ENCODE measurements at places on chromosomes 13 and 19.

DNA sequence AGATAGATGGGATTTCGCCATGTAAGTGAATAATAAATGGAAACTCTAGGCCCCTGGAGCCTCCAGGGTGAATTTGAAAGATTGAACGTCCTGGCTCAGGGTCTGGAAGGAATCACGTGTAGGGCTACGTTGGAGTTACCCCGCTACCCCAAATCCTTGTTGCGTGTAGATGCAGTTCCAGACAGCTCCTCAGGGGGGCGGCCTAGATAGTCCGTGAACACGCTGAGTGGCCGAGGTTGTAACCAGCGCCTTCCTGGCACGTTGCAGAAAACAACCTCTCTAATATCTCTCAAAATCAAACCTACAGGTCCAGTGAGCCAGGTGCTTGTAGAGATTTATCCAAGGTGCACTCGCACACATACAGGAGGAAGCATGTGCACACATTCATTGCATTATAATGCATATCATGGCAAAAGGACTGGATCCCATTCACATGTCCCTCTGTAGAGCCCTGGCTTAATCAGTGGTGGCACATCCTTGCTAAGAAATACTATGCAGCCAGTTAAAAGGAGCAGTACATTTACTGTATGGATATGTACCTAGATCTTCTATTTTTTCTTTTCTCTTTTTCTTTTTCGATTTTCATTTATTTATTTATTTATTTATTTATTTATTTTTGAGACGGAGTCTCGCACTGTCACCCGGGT lies 2.5 kb upstream of the KEAP1 start:
- peak; percentile 81 for DNase-seq

- no peak for DNase-seq
Measured at GRCh38 chr19:51572410-51572809, 1.3 kb downstream of the ZNF175 start.

DNA sequence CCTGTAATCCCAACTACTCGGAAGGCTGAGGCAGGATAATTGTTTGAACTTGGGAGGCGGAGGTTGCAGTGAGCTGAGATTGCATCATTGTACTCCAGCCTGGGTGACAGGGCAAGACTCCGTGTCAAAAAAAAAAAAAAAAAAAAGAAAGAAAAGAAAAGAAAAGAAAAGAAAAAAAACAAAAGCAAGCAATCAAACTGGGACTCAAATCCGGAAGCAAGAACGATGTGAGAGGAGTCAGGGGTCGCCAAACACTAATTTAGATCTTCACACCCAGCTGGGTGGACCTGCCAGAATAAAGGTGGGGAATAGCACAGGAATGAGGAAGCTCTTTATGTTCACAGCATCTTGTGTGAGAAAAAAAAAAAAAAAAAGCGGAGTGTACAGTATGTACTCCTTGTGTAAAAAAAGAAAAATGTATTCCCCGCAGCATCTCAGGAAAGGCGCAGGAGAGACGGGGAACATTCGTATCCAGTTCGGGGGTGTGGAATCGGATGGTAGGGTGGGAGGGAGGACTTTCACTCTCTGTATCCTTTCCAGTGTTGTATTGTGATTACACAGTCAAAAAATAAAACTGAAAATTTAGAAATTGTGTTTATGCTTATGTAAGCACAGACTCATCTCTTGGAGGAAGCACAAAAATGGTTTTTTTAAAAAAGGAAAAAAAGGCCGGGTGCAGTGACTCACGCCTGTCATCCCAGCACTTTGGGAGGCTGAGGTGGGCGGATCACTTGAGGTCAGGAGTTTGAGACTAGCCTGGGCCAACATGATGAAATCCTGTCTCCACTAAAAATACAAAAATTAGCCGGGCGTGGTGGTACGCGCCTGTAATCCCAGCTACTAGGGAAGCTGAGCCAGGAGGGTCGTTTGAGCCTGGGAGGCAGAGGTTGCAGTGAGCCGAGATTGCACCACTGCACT lies 7.6 kb downstream of the DNAJB1 start:
- no peak for DNase-seq

DNA sequence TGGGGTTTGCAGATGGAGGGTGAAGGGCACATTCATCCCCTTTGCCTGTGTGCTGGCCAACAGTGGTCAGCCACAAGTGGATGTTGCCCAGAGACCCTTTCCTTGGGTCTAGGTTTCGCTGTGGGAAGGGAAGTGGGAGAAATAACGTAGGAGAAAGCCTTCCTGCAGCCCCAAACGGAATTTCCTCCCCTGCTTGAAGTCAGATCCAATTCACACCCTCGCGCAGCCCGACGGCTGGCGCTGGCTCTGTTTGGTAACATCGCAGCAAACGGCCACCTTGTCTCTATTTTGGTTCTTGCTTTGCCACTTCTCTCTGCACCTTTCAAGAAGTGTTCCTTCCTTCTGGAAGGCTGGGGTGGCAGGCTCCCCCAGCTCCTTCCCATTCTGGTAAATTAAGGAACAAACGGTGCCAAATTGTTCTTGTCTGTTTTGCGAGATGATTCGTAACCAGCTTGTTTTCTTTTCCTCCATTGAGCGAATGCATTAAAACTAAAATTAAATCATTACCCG lies 45.4 kb downstream of the CHST8 start:
- no peak for DNase-seq

- DNase-seq, result no peak
Measured at GRCh38 chr13:40613914-40614313, 52.5 kb downstream of the FOXO1 start.

- DNase-seq, result no peak
Measured at GRCh38 chr19:5558101-5558621, 9.6 kb downstream of the TINCR start.

GRCh38 chr19:12956446-12957388 lies at the start of gene GADD45GIP1:
GADD45GIP1 (minus strand) TSS chr19:12957223; CDS start chr19:12957212, 11 bp downstream.
- DNase-seq, result peak; percentile 78

- DNase-seq, result no peak
Measured at GRCh38 chr19:33398361-33399060, 25.0 kb downstream of the CEBPG start.

DNA sequence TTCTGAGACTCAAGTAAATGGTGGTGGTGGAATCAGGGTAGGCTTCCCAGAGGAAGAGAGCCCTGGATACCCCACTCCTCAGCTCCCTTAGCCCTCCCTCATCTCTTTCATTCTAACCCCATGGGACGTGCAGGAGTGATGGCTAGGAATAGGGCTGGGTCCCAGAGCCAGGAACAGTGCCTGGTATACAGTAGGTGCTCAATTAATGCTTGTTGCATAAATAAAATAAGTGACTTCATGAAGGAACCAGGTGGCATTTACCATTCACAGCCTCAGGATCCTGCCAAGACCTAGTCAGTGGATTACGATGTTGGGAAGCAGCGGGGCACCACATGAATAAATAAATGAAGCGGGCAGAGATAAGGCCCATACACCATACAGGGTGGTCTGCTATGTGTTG lies 3.9 kb downstream of the UNC13A start:
- DNase-seq, result no peak

GRCh38 chr13:33236021-33236420 lies 49.5 kb downstream of the STARD13 start:
- no peak for DNase-seq

DNA sequence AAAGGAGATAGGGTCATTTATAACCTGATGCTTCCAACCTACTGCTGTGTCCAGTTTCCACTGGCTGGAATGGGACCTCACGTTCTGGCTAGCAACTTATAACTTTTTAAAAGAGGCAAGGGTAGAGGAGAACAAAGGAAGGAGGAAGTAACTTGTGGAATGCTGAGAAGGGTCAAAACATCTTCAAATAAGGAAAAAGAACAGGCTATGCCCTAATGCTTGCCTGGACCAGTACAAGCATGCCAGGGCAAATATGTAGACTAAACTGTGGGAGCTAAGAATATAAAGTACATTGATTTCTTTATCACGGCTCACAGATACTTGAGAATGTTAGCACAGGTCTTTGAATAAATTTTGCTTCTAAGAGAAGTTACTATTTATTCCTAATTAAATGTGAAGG lies 1.5 kb upstream of the ZNF561 start:
- no peak for DNase-seq

DNA sequence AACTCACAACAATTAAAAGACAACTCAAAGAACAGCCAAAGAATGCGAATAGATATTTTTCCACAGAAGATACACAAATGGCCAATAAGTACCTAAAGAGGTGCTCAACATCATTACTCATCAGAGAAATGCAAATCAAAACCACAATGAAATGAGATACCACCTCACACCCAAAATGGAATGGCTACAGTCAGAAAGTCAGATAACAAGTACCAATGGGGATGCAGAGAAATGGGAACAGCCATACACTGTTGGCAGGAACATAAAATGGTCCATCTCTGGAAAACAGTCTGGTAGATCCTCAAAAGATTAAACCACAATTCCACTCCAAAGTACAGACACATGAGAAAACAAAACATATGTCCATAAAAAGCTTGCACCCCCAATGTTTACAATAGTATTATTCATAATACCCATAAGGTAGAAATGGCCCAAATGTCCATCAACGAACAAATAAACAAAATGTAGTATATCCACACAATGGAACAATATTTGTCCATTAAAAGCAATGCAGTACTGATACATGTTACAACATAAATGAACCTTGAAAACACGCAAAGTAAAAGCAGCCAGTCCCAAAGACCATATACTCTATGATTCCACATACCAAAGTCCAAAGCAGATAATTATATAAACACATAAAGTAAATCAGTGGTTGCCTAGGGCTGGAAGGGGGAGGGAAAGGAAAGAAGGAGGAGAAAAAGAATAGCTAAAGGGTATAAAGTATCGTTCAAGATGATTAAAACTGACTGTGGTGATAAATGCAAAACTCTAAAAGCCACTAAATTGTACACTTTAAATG lies 19.6 kb downstream of the USP12 start:
- DNase-seq, result no peak

DNA sequence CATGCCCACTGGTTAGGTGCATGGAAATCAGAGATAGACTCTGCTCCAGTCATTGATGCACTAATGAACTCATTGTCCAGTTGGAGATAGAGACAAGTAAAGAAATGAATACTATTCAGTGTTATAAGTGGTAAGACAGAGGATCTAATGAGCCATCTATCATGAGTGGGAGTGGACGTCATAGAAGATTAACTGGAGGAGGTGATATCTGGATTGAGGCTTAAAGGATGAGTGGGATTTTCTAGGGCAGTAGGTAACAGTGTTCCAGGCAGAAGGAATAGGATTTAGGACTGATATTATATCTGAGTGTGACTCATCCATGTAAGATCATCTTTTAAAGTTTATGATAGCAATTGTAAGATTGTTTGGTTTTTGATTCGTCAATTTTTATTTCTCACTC lies 152.2 kb upstream of the CSNK1A1L start:
- no peak for DNase-seq

DNA sequence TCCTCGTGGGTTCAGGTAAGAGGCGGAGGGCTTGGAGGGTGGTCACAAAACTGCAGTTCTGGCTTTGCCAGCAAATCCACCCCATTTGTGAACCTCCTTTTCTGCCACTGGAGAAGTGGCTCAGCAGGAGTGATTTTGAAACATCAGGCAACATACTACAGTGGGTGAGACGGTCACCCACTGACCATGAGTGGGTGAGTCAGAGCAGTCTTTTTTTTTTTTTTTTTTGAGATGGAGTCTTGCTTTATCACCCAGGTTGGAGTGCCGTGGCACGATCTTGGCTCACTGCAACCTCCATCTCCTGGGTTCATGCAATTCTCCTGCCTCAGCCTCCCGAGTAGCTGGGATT lies 3.0 kb downstream of the TOMM40 start:
- DNase-seq, result no peak

DNA sequence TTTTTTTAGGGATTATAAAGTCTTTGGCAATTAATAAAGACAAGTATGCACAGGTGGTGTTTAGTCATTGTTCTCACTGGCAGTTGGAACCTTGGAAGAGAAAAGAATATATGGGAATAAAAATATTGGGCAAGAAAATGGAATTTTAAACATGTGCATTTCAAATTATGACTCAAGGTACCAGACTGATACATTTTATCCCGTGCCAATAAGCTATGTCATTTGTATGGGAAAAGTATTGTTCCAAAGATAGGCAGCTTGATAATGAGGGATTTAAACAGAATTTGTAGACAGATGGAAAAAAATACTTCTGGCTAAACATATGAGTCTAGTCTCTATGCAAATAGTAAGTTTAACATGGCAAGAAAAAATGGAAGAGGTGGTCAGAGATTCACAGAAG lies 169.5 kb upstream of the UFM1 start:
- DNase-seq, result no peak

GRCh38 chr13:58207501-58207900 lies 576.0 kb downstream of the PCDH17 start:
- DNase-seq, result no peak

DNA sequence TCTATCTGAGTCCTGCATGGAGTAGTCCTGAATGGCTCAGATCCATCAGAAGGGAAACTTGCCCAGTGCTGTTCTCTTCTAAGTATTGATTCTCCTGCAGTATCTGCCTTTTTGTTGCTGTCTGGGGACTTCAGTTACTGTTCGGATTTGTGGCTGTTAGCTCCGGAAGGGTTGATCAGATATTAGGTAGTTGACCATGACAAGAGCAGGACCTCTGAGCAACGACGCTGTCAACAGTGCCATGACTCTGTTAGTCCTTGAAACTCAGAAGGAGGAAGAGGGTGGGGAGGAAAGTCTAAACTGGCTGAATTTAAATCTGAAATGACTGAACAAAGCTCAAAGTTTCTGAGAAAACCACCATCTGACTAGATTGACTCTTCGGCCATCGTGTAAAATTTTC lies 42.2 kb downstream of the CCNE1 start:
- DNase-seq, result no peak

GRCh38 chr19:39834287-39834841 lies 402 bp upstream of the DYRK1B start:
- DNase-seq, result no peak

- DNase-seq, result no peak
Measured at GRCh38 chr13:111630406-111630805, 310.0 kb downstream of the TEX29 start.

DNA sequence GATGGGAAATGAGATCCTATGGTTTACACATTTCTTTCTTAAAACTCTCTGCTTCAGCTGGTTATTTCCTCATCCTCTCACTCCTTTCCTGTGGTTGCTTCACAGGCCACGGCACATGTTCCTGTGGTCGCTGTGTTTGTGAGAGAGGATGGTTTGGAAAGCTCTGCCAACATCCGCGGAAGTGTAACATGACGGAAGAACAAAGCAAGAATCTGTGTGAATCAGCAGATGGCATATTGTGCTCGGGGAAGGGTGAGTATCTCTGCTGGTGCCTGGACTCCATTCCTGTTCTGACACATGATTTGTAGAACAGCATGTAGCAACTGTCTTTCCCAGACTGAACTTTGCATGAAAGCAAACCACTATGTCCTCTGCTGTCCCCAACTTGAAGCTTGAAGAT lies 254.2 kb downstream of the ITGBL1 start:
- no peak for DNase-seq

DNA sequence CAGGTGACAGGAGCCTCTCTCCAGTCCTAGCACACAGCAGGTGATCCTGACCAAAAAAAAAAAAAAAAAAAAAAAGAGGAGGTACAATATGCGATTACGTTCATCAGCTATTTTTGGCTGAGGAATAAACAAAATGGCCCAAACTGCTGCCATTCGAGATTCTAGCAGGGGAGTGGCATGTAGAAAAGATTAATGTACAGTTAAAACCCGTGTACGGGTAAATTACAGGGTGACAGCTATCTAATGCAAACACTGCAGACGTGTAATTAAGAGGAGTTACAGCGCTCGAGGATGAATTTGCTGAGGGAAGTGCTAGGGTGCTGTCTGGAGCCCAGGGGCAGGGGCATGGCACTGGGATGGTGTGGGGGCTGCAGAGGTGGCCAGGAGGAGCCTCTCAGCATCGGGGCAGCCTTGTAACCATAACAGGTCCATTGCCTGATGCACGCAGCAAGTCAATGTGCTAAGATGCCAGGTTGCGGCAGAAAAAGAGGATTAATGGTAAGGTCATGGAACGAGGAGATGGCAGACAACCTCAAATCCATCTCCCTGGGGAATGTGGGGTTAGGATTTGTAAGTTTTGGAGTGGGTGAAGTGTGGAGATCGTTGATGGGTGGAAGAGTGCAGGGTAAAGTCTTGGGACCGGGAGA lies 17.4 kb downstream of the CHST8 start:
- no peak for DNase-seq

Measured in CD4-positive, alpha-beta T cell (primary cell).